ENCODE measurements at places on chromosomes 13 and 19.

DNA sequence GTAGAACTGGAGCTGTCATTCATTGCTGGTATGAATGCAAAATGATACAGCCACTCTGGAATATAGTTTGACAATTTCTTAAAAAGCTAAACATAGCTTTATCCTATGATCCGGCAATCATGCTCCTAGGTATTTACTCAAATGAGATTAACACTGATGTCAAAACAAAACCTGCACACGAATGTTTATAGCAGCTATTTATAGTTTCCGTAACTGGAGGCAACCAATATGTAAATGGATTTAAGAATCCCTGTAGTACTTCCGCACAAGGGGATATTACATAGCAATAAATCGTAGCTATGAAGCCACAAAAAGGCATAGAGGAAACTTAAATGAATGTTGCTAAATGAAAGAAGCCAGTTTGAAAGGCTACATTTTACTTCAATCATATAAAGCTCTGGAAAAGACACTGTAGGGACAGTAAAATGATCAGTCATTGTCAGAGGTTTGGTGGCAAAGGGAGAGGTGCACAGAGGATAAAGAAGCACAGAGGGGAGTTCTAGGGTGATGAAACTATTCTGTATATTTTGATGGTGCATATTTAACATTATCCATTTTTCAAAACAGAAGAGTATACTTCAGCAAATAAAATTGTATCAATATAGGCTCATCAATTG lies 1893.0 kb upstream of the PCDH20 start:
- no peak for DNase-seq

DNA sequence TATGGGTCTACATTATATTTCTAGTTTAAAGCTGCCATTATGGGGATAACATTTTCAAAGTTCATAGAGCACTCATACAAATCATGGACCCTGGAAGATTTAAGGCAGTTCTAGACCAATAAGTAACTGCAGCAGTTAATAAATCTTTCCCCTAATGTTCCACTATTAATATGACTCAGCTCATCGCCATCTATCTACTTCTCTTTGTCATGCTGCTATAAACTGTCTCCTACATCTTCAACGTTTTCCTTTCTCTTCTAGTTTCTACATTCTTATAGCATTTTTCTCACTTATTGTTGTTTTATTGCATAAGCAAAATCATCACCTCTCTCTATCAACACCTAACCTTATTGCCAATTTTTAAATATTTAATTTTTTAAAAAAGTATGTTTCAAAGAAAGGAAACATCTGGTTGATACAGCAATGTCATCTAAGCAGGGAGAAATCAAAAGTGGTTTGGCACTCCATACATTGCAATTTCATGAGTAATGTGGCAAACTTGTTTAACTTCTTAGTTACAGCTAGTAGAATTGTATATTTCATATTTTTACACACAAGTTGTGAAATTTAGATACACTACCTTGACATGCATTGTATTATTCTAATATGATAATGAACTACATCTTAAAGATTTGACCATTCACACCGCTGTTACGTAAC lies 1500.4 kb upstream of the MIR17HG start:
- DNase-seq, result no peak

DNA sequence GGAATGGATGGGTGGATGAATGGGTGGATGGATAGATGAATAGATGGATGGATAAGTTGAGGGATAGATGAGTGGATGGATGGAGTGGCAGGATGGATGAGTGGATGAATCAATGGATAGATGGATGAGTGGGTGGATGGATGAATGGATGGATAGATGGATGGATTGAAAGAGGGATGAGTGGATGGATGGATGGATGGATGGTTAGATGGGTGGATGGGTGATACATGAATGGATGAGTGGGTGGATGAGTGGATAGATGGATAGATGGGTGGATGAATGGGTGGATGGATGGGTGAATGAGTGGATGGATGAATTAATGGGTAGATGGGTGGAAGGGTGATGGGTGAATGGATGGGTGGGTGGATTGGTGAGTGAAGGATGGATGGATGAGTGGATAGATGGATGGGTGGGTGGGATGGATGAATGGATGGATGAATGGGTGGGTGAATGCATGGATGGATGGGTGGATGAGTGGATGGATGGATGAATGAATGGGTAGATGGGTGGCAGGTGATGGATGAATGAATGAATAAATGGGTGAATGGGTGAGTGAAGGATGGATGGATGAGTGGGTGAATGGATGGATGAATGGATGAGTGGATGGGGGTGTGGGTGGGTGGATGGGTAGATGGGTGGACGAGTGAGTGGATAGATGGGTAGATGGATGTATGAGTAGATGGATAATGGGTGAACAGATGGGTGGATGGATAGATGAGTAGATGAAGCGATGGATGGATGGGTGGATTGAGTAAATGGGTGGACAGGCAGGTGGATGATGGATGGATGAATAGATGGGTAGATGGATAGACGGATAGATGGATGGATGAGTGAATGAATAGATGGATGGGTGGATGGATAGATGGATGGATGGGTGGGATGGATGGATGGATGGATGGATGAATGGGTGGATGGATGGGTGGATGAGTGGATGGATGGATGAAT lies 17.7 kb downstream of the GNA15 start:
- no peak for DNase-seq

DNA sequence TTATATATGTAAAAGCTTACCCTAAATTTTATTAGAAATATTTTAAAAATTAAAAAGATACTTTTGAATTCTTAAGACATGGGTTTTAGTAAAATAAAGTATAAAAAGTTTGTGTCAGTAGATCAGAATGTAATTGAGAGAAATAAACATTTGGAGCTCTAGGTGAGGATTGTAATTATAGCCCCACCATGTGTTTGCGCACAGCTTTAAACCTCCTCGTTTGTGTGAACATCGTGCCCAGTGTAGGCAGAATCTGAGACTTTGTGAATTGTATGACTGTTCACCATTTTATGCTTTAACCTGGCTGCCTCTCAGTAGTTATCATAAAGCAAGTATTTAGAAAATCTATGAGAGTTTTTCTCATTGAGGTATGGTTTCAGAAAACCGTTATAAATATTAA lies 29.1 kb downstream of the CUL4A start:
- DNase-seq, result no peak

- no peak for DNase-seq
Measured at GRCh38 chr13:97127842-97128241, 94.3 kb upstream of the MBNL2 start.

Data from vagina (tissue), 2 donors.